EH (cell line): ENCODE measurements at places on chromosomes 3 and 15.
A peak's percentile ranks its signal among the peaks of the same experiment; 100 is the strongest.

- no peak for DNase-seq
These were observed at the start of gene LMAN1L for GRCh38 chr15:74812533-74812932. LMAN1L (plus strand) TSS chr15:74812835; CDS start chr15:74812855, 20 bp downstream.

GRCh38 chr3:106333911-106334618 lies 465.3 kb upstream of the CBLB start:
- DNase-seq, result peak; percentile 60

DNA sequence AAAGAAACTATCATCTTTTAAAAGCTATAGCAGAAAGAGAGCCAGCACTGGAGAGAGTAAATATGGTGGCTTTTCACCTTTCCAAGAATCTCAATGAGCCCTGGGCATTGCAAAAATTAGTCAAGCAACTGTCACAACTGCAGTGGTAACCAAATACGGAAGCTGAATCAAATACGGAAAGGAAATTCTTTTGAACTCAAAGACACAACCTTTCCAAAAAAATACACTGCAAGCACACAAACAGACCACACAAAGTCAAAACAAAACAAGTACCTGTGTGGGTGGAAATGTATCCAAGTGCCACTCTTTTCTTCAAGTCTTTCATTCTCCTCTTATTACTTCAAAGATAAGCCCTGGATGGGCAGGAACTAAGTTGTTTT lies 17.6 kb downstream of the VGLL4 start:
- DNase-seq, result peak; percentile 12

DNA sequence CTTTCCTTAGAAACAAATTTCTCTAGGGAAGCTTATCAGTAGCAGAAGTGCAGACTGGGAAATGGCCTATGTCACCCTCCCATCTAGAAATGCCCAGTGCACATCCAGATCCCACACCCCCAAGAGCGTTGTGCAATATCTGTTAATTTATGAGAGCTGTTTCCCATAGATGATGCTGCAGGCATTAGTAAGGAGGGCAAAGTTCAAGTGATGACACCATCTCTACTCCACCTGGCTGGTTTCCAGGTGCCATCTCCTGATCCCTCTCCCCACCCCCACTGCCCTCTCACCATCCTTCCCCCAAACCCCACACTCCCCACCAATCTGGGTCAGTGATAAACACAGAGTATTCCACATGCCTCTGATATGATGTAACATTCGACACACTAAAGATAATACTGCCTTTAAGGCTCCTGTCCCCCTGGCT lies 39.4 kb downstream of the AGTR1 start:
- peak; percentile 32 for DNase-seq

DNA sequence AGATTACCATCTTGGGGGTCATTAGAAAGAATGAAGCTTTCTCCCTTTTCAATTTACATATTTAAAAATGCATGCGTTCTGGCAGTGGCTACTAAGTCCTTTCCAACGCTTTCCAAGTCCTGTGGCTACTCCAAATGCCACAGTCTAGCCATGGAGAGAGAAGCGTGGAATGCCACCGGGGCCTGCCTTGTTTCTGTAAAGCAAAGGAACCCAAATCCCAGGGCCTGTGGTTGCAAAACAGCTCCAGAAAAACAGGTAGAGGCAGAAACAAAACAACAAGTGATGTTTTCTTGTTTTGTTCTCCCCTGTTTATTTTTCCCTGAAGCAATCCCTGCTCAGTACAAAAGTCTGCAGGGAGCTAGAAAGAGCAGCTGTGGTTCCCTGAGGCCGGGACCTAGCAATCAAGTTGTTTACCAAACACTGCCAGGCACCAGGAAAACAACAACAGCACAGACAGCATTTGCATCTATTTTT lies 85.5 kb downstream of the FOXP1 start:
- no peak for DNase-seq

DNA sequence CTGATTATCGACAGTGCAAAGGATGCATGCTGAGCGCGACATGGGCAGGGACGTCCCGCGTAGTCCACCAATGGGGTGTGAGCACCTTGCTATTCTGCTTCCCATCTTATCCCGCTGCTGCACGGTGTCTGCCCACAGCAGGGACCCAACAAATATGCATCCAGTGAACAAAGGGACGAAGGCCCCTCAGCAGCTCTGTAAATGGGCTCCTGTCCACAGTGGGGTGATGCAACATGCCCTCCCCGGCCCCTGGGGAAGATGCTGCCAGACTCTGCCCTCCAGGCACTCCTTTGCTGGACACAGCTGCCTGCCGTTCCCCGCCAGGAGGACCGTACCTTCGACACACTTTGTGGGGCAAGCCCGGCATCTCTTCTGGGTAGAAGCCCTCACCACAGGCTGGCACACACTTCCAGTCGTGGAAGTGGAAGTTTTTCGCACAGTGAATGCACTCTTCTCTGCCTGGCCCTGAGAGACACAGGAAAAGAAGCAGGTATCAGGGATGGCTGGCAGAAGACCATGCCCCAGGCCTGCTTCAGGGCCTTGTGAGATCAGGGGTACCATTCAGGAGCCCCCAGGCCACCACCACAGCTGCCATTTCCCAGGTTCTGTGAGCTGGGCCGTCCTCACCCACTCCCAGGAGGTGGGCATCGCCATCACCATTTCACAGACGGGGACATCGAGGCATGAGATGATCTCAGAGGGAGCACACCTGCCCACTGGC lies 18.2 kb upstream of the SNRPA1 start:
- DNase-seq, result no peak

GRCh38 chr3:33831053-33831452 lies 32.6 kb downstream of the PDCD6IP start:
- DNase-seq, result peak; percentile 52

DNA sequence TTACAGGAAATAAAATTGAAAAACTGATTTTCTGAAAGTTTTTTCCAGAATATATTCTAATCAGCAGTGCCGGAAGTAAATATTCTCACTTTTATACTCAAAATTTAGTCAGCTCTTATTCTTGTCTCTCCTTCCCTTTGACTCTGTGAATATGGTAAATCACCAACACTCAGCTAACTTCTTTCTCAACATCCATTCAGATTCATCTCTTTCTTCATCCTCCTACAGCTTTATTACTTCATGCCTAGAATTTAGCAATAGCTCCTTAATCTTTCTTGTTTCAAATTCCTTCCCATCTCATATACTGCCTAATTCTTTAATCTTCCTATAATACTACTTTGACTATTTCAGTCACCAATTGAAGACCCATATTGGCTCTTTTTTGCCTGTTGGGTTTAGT lies 67.9 kb downstream of the FGF7 start:
- DNase-seq, result no peak

- DNase-seq, result no peak
These were observed 6.5 kb downstream of the FOXP1 start for GRCh38 chr3:71577011-71577410.

- no peak for DNase-seq
These were observed 56.6 kb downstream of the XXYLT1 start for GRCh38 chr3:195214381-195214780.

- no peak for DNase-seq
These were observed 9.4 kb downstream of the IGSF11 start for GRCh38 chr3:119025171-119025795.

DNA sequence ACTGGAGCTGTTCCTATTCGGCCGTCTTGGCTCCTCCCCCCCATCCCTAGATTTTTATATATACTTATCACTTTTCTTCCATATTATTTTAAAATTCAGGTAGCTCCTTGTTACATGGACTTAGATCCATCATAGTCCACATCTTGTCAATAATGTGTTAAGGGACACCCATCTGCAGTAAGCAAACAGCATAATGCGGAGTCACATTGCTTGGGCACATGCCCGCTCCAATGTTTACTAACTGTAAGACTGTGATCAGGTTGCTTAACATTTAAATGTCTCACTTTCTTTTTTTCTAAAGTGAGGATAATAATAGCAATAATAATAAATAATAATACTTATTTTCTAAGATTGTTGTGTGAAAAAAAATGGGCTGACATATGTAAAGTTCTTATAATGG lies 303.2 kb upstream of the SOX14 start:
- DNase-seq, result no peak

GRCh38 chr3:69521286-69521685 lies 135.4 kb upstream of the FRMD4B start:
- no peak for DNase-seq

DNA sequence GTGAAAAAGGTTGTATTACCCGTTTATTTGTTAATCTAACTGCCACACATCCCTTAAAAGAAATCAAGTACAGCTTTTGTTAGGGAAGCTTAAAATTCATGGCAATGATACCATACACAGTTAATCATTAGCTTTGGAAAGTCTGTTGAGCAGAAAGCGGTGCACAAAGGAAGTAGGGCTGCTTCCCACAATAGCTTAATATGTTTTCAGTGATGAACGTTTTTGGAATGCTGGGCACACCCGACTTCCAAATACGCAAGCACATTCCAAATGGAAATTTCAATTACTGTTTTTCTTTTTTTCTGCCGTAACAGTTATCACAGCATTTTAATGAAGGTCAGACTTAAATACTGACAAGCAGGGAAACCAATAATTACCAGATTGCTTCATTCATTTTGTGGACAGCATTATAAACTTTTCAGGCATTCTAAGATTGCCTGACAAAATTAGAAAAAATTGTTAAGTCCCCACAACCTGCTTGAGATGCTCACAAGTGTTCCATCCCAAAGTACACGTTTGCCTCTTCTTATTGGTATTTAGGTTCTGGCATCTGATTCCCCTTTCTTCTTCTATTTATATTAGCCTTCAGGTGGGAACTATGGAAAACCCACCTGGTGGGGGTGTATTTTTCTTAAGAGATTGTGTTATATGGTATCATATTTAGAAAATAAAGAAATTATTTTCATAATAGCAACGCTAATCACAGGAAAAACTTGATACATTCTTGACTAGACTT lies 1.1 kb upstream of the ECT2 start:
- peak; percentile 96 for DNase-seq

DNA sequence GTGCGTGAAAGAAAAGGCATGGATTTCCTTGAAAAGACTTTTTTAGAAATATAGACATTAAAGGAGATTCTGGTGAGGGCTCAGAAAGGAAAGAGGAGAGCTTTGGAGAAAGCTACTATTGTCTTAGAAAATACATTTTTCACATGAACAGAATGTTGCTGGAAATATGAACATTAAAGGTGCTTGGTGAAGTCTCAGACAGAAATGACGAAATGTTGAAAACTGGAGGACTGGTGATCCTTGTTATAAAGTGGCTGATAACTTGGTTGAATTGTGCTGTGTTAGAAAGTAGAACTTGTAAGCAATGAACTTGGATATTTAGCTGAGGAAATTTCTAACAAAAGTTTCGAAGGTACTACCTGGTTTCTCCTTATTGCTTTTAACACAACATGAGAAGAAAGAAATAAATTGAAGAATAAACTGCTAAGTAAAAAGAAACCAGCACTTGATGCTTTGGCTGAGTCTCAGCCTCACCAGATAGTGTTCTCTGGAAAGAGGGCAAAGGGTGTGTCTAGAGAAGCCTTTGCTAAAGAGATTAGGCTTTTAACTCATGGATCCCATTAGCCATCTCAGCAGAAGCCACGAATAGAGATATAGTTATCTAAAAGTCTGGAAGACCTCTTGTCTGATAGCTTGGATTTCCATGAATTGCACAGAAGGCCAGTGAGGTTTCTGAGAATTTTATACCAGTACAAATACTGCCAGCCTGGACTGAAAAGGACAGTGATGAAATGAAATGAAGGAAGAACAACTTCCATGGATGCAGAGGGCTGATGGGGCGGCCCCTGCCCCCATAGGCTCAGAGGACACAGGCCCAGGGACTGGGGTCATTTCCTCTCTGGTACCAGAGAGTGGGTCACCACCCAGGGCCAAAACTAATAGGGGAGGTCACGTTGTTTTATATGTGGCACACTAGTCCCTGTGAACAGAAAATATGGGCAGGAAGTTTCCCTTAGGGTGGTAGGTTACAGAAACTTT lies 91.5 kb downstream of the RPL22L1 start:
- no peak for DNase-seq

DNA sequence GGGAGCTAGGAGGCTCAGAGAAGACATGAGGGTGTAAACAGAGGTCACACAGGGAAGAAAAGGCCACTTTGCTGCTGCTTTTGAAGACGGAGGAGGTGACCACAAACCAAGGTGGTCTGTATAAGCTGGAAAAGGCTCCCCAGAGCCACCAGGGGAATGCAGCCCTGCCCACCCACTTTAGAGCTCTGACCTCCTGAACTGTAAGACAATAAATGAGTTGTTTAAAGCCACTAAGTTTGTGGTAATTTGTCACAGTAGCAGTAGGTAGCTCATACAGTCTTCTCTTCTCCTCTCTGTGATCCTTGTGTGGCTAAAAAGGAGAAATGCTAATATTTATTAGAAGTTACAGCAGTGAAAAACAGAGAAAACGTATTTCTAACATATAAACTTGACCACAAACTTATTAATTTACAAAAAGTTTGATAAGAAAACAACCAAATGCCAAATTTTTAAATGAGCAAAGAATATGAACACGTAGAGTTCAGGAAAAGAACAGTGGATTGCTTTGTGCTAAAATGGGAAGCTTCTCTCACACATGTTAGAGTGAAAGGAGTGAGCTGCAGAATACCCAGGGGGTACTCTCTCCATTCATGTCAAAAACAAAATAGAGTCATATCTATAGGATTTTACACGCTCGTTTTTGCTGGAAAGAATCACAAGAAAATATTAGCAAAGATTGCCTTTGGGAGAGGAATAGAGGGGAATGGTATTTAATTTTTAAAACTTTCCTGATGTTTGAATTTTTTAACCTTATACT lies 71.0 kb downstream of the NOX5 start:
- no peak for DNase-seq

GRCh38 chr3:61686228-61686648 lies 124.9 kb downstream of the PTPRG start:
- DNase-seq, result no peak

DNA sequence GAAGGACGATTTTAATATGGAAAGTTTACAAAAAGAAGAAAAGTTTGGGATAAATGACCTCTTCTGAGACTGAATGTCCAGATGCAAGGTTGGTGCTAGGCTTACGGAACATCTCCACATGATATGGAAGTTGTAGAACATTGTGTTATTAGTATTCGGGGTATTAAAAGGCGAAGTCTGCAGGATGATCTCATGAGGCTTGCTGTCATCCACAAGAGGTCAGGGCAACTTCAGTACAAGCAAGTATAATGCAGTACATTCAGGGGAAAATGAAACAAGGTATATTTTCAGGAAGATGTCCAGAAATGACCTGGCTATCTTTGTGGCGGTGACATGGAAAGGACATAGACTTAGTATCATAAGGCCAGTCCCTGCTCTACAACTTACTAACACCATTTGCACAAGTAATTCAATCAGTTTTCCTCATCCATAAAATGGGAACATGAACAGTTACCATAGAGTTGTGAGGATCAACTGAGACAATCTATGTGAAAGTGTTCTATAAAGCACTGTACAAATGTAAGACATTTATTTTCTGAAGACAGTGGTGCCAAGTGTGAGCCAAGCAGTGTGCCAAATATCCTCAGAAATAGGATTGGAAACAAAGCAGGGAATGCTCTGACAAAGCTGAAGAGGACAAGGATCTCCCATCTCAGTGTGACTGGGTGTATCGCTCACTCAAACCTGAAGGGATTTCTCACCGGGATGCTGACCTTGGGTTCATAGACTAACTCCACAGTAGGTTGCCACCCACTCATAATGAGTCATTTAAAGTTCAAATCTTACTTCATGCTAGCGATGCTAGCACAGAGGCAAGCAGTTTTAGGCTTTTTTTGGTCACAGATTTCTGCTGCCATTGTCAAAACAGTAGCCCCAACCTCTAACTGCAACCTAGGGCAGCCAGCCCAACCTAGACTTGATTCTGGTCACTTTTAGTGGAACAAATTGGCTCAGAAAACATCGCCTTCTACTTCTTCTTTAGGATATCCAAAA lies 118.3 kb downstream of the TIGIT start:
- peak; percentile 73 for DNase-seq
